ENCODE measurements at places on chromosomes 7 and 10. TPM values are rescaled to one million over a fixed set of nuclear protein-coding genes. Genes with fewer than 3 reads are reported as not detected.

DNA sequence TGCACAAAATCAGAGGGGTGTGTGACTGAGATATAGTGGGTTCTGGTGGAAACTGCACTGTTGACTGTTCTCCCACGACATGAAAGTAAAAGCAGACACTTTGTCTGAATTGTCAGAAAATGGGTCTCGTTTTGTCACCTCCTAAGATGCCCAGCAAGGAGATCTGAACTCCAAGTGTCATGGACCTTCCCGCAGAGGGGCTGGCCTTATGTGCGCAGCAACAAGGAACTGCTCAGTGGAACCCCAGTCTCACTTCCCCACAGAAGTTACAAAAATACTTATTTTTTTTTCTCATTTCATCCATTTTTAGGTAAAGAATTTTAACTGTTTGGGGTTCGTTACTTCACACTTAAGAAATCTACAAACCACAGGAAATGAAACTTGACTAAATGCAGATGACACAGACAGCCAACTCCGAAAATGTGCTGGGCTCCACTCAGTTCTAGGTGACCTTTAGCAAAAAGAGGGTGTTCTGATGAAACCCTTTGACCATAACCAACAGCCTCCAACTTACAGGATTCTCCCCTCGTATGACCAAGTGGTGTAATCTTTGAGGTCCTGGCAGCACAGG, 115.0 kb downstream of the FAM107B start:
- no peak for DNase-seq

DNA sequence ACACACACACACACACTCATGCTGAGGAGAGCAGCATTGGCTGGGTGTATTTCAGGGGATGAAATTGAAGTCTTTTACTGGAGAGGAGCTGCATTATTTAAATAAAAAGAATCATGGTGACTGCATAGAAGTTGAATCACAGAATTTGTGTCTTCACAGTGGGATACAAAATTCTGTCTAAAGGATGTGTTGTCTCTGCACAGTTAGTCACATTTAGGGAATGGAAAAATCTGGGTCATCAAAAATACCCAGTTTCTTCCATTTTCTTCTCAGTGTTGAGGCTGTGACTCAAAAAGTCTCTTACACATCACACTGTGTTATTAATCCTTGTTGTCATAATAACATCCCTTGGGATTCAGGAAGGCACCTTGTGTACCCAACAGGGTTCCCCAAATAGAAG, 10.9 kb downstream of the PAPSS2 start:
- DNase-seq, result no peak

- DNase-seq, result no peak
These were observed 24.5 kb upstream of the OR13A1 start for GRCh38 chr10:45339894-45340293.

DNA sequence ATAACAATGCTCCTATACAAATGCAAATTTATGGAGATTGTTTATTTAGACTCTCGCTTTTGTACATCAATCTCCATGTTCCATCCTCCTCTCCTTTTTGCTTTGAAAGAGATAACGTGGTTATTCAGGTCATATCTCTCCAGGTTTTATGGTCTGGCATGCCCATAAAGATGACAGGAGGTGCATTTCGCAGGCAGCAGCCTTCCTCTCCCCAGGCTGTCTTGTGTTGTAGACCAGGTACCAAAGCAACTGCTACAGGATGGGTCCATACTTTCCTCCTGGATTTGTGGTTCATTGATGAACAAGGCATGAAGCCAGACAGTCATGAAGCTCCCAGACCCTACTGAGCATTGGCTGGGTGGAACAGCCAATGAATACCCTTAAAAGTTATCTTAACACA, 400.2 kb upstream of the NPVF start:
- DNase-seq, result no peak

DNA sequence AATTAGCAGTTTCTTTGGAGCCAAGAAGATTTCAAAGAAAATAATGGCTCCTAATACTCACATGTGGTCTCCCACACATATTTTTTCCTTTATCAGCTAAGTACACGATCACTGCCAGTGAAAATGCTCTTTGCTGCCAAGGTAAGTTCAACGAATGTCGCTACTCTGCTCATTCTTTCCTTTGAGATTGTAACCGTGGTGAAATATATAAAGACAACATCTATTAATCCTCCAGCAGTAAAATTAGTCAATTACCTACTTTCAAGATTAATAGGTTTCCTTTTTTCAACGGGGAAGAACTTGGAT, 672.2 kb downstream of the GATA3 start:
- no peak for DNase-seq

DNA sequence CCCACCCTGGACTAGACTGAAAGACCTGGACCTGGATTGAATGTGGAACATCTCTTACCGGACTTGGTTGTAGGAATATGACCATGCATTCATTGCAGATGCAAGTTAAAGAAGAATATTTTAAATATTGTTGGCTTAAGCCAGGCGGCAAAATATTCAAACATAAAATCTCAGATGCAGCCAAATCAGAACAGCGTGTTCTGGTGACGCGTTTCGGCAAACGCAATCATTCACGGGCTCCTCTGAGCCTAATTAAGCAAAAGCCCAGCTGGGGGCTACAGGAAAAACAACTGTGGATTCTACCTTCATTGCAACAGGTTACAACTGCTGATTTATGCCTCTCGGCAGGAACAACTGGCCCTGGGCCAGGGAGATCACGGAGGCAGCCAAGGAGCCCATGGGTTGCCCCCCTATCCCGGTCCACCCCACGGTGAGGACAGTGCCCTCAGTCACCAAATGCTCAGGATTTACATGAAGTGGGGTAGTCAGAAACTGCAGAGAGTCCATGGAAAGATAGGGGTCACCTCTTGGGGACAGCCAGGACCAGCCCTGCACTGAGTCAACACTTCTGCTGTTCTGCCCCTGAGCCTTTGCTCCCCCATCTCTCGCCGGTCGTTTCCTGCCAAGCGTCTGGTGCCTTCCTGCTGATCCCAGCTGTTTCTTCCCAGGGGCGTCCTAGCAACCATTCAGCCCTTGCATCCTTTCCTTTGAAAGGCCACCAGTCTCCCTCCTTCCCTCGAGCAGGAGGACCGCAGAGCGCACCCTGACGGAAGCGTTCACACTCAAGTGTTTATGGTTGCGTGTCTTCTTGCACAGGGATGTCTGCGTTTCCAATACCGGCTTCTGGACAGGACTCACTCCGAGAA, 64.4 kb upstream of the SFMBT2 start:
- peak; percentile 72 for DNase-seq

DNA sequence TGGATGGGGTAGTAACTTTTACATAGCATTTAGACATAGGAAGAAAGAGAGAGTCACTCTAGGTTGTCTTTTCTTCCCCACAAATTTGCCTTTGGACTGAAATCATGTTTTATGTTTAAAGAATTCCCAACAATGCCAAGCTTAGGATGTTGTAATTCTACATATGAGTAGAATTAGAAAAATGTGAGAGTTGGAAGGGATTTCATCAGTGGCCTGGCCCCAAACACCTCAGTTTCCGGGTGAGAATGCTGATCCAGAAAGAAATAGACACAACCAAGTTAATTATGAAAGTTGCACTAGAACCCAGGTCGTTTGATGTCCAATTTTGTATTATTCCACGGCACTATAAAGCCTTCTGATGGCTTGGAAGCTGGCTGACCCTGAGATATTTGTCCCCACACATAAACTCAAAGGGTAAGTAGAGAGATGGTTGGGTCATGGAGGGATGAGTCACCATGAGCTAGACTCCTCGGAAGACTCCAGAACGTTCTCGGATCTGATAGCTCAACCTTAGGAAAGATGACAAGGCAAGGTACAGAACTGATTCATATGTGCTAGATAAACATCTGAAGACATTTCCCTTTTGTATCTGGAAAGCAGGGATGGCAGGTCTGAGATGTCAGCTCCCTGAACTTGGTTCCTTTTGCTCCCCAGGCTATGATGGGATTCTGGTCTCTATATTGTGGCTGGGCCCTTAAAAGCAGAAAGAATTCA, 48.8 kb upstream of the SLC35B4 start:
- no peak for DNase-seq

- DNase-seq, result no peak
These were observed 12.0 kb downstream of the SGCE start for GRCh38 chr7:94643771-94644545.

GRCh38 chr7:114141415-114141814, 222.6 kb upstream of the PPP1R3A start:
- no peak for DNase-seq

GRCh38 chr10:92590623-92591549, 2.0 kb upstream of the KIF11 start:
- DNase-seq, result no peak

- DNase-seq, result no peak
These were observed 247.0 kb upstream of the MKI67 start for GRCh38 chr10:128373071-128373749.

DNA sequence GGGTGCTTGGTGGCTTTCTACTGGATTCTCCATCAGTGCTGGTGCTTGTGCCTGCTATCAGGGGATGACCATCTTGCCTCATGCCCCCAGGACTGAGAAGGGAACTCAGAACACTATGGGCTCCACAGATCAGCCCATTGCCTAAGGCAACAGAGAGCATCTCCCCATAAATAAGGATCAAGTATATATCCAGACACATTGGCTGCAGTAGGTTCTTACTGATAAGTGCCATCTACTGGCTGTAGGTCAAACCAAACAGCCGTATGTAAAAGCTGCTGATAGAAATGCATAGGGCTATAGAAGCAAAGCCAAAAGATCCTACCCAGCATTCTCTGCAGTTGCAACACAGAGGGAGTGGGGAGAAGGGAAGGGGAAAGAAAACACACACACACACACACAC, 153.7 kb downstream of the CDK14 start:
- no peak for DNase-seq

DNA sequence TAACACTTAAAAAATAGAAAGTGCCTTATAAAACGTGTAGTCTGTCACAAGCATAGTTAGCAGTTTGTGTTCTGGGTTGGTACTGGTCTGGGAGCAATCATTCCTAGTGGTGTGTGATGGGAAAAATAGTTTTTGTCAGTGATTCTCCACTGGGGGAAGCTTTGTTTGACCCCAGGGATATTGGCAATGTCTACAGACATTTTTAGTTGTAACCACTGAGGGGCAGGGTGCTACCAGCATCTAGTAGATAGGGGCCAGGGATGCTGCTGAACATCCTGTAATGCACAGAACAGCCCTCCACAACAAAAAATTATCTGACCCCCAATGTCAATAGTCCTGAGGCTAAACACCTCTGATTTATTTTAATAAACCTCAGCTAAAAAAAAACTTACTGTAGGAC, 51.6 kb upstream of the CREB5 start:
- no peak for DNase-seq

DNA sequence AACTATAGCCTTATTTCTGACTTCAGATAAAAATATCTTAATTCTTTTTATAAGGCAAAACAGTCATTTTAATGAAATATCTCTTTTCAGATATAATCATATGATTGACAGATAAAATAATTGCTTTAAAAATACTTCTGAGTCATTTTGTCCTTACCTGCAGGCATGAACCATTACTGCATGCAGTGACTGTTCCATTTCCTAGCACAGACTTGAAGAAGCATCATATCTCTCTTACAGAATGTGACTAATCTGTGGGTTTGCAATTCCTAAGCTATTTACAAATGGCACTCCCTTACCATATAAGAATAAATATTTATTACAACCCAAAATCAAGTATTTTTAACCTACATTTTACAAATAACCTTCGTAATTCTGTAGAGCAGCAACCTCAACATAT, 120.7 kb downstream of the SRPK2 start:
- DNase-seq, result no peak

The ATRNL1 gene
- total RNA-seq, result 8.3 TPM

The CLRN3 gene
- not detected for total RNA-seq

The ASZ1 gene
- not detected for total RNA-seq

The MYL7 gene
- not detected for total RNA-seq

The DNMBP gene
- 15.0 TPM for total RNA-seq

The TRIM50 gene
- not detected for total RNA-seq

The DDC gene
- total RNA-seq, result not detected

The KBTBD2 gene
- total RNA-seq, result 28.5 TPM

The INA gene
- total RNA-seq, result 11.8 TPM

The NPC1L1 gene
- total RNA-seq, result 0.83 TPM

Data from sigmoid colon (tissue), 7 donors.